ENCODE measurements at places on chromosomes 7 and 10.

GRCh38 chr10:42652858-42653257, 14.5 kb upstream of the ZNF33B start:
- no peak for DNase-seq

GRCh38 chr7:155833651-155834050, 21.4 kb upstream of the SHH start:
- DNase-seq: no peak

GRCh38 chr10:124595143-124595883, 133.7 kb downstream of the LHPP start:
- no peak for DNase-seq

- DNase-seq: no peak
Measured at GRCh38 chr7:682810-683209, 43.7 kb upstream of the DNAAF5 start.

DNA sequence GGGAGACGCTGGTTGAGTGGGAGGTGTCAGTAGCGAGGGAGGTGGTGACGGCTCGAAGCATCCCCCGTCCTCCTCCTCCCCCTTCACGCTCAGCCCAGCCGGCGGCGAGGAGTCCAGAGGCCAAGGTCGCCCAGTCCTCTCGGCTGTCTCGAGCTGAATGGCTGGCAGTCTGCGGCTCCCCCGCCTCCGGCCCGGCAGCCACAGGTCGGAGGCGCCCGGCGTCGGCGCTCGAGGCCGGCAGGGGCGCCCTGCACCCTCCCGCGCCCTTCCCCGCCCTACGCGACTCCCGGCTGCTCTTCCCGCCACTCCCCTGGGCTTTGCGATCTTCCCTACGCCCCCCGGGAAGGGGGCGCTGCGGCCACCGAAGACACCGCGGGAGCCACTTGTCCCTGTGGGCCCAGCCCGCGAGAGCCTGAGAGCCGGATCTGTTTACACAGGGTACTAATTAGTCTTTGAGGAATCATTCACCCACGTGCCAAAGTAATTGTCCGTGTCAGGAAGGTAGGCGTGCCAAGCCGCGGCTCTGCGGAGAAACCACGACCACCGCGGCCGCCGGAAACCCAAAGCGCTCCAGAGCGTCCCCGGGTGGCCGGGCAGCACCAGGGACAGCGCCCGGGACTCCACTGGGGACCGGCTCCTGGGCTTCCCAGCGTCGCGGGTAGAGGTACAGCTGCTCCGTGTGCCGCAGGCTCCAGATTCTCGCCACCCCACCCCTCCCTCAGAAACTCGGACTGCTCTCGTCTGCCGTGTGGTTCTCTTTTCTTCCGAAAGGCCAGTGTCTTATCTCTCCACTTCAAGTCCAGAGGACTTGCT, at the start of gene NXPH1:
NXPH1 (plus strand) TSS at position 133 of the 813 bp plus-strand sequence.
- DNase-seq: peak; percentile 39

GRCh38 chr7:137944168-137944567, 57.7 kb downstream of the CREB3L2 start:
- no peak for DNase-seq

GRCh38 chr7:130151591-130152492, 53.4 kb downstream of the TMEM209 start:
- peak; percentile 42 for DNase-seq

DNA sequence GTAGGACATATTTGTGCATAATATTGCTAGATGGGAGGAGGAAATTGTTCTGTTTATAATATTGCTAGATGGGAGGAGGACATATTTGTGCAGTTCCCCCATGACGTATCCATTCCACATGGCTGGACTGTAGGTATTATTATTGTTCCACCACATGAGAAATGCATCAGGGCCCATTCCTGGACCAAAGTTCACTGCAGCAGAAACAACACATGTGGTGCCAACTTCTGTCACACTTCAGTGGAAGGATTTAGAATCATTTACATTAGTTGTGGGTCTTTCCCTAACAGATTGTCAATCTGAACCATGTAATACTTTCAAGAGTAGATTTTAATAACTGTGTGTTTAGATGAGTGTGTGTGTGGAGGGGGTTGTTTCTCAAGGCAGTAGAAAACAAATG, 32.7 kb upstream of the MACC1 start:
- DNase-seq: no peak

DNA sequence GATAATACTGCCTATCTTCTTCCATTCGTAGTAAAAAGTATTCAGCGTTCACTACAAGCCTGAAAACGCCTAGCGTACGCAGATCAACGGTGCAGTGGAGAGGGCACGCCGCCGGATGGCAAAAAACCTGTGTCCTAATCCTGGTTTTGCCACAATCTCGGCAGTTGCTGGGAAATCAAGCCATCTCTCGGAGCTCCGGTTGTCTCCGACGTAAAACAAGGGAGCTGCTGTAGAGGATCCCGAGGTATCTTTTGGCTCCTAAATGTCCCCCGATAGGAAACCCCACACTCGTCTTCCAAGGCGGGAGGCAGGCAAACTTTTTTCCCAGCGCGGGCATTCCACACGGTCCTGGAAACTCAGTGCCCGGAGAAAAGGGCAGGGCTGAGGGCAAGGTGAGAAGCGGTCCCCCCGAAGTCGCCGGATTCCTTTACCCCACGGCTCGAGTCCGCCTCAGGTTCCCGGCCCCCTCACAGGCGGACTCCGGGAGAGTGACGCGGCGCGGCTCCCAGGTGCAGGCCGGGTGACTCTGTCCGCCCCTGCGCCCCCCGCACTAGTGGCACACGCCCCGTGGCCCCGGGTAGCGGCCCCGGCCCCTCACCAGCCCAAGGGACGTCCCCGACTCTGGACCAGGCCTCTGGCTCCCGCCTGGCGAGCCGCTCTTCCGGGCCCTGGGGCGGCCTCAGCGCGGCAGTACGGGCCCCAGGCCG, 649 bp downstream of the IDE start:
- DNase-seq: no peak

DNA sequence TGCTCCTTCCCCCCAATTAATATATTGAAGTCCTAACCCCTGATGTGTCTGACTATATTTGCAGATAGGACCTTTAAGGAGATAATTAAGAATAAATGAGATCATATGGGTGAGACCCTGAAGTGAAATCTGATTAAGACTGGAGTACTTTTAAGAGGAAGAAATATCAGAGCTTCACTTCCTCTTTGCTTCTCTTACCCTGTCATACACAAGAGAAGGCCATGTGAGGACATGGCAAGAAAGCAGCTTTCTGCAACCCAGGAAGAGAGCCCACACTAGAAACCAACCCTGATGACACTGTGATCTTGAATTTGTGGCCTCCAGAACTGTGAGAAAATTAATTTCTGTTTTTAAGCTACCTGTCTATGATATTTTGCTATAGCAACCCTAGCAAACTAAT, 44.2 kb downstream of the JMJD1C start:
- no peak for DNase-seq

- DNase-seq: no peak
Measured at GRCh38 chr7:68434857-68435256, 1163.4 kb upstream of the AUTS2 start.

DNA sequence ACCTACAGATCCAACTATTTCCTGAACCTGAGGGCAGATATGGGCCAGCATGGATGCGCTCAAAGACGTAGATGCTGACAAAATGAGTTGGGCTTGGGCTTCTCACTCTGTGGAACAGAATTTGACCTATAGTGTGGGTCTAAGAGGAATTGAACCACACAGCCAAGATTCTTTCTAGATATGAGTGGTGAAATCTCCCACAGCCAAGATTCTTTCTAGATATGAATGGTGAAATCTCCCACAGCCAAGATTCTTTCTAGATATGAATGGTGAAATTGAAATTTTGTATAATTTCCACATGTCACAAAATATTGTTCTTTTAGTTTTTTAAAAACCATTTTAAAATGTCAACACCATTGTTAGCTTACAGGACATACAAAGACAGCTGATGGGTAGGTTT, 215.4 kb upstream of the LRGUK start:
- DNase-seq: no peak

GRCh38 chr10:23053036-23053435, 42.3 kb upstream of the MSRB2 start:
- DNase-seq: no peak

DNA sequence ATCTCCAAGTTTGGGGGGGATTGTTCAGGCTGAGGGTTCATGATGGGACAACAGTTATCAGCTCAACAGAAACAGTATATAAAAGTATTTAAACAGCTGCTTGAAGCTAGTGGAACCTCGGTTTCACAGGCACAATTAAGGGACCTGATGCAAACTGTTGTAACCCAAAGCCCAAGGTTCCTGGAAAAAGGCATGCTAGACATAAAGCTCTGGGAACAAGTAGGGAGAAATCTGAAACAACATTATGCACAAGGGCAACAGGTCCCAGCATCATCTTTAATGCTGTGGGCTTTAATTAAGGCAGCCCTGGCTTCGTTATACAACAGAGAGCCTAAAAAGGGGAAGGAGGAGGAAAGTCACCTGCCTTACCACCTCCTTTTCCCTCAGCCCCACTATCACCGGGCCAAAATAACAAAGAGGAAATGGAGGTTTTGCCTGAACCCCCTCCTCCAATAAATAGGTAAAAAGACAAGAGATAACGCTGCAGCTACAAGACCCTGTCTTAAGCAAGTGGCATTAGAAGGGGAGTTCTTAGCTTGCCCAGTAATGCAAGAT, 83.2 kb upstream of the GPR22 start:
- DNase-seq: no peak

DNA sequence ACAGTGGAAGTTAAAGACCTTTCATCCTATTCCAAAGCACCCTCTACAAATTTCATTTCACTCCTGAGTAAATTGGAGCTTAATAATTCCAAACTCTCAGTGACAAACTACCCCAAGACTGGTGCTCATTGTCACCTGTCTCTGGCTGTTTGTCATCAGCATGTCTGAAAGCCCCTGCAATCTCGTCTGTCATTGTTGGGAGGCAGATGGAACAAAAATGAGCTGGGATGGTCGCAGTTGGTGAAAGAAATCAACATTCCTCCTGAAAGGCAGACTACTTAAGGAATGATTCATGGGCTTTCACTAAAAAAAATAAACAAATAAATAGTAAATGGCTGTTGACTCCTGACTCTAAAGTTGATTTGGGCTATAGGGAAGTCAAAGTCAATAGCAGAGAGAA, 69.7 kb upstream of the PALS2 start:
- no peak for DNase-seq

GRCh38 chr10:17396004-17396403, 58.4 kb downstream of the ST8SIA6 start:
- no peak for DNase-seq

- DNase-seq: no peak
Measured at GRCh38 chr10:119516381-119517234, 25.9 kb downstream of the RGS10 start.
